Hepatocyte (in vitro differentiated cells): ENCODE measurements at places on chromosomes 11 and 22. TPM values are rescaled to one million over a fixed set of nuclear protein-coding genes. Genes with fewer than 3 reads are reported as not detected.
A peak's percentile ranks its signal among the peaks of the same experiment; 100 is the strongest.

DNAJB7 gene
- 0.06 and 0.66 TPM in 2 replicates for polyA plus RNA-seq

HTR3A gene
- polyA plus RNA-seq, result not detected in 2 replicates

DNA sequence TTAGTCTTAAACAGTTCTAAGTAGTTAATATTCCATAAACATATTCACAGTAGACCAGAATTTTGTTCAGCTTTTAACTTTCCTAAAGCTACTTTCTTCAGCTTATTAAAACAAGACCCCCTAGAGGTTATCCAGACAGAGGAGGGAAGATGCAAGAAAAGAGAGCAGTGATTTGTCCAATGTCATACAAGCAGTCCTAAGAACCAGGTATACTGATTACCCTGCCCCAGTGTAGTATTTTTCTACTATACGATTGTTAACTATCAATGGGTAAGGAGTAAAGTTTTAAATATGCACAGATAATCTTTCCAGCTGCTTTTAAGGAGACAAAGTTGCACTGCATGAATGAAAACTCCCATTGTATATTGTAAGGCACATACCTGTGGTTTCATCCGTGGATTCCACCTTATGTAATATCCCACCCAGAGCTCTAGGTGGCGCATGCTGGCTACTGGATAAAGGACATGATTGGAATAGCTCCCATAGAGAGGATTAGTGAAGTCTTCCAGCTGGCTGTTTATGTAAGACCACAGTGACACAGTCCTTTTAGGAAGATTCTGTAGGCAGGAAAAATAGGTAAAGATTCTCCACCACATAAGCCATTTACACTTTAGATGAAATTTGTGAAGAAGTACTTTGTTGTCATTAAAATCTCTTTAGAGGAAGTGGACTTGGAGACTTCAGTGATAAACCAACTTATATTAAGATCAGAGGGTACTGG lies 45.6 kb downstream of the CEP57 start:
- peak; percentile 87 for DNase-seq

JOSD1 gene
- polyA plus RNA-seq, result 15.8 and 18.6 TPM in 2 replicates

DNA sequence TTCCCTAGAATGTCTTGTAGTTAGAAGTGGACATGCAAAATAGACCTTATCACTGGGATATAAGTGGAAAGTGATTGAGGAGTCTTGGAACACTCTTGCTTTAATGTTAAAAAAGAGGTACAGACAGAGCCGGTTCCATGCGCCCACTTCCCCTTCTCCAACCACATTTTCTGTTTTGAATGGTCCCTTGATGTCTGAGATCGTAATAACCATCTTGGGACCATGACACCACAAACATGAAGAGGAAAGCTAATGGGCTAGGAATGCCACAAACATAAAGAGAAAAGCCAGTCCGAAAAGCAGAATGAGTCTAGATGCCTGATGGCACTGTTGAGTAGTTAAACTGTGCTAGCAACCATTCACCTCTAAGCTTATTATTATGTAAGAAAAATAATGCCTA lies 54.8 kb upstream of the SPON1 start:
- no peak for DNase-seq

DNA sequence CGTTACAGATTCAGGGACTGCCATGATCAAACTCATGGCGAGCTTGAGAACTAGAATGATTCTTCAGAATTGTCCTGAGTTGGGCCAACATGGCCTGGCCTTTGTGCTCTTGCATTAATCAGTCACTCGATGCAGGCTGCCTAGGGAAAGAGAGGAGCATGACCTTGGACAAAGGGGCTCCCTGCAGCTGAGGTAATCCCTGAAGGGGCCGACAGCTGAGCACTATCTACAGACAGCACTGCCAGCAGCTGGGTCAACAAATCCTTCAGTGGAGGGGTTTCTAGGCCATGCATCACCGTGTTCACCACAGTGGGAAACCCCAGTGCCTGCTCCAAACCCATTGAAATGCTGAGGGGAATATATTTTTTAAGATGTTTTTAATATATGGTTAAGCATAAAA lies 159.5 kb upstream of the POU2AF2 start:
- peak; percentile 15 for DNase-seq

- no peak for DNase-seq
Measured at GRCh38 chr11:100741866-100742625, 55.0 kb downstream of the ARHGAP42 start.

DNA sequence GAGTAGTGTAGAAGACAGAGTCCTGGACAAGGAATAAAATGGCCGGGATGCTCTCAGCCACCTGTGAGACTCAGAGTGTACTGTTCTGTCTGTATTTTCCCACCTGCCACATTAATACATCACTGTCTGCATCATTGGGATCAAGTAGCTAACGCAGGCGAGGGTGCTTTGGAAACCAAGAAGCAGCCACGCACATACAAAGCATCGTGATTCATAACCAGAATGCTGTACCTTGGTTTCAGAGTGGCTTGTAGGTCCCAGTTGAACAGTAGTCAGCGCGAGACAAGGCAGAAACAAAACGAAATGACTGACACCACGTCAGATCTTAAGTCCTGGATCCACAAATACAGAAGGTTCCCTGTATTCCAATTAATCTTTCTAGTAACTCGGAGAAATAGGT lies 198.3 kb downstream of the GRIK4 start:
- DNase-seq, result no peak

DNA sequence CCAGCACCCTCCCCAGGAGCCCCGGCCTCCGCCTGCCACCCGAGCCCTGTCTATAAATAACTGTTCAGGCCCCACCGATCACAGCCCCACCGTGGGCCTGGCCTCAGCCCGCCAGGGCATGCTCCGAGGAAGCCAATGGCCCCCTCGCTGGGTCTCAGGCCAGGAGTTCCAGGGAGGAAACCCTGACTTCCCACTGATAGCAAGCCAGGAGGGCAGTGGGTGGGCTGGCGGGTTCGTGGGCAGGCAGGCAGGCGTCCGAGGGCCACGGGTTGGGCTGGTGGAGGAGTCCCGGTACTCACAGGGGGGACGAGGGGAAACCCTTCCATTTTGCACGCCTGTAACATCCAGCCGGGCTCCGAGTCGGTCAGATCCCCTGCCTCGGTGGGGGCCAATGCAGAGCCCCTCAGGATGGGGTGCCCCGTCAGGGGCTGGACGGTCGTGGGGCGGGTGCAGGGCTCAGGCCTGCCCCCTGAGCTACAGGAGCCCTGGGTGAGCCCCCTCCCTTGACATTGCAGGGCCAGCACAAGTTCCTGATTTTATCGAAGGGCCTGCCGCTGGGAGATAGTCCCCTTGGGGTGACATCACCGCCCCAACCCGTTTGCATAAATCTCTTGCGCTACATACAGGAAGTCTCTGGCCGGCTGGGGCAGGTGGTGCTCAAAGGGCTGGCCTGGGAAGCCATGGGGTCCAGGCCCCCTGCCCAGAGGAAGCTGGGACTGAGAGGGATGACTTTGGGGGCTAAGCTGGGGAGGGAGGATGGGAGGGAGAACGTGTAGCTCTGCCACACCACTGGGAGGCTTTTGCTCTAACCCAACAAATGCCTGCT lies at the start of gene SPI1:
TSS of gene SPI1 (minus strand) at position 538 of the 826 bp plus-strand sequence. CDS start at position 344, 194 bp downstream.
- no peak for DNase-seq

GRCh38 chr11:120121336-120121735 lies 16.6 kb downstream of the TRIM29 start:
- peak; percentile 30 for DNase-seq

GRCh38 chr11:31827455-31828206 lies 16.5 kb upstream of the PAX6 start:
- no peak for DNase-seq

MRGPRX3 gene
- polyA plus RNA-seq, result not detected in 2 replicates

BID gene
- polyA plus RNA-seq, result 55.5 and 72.3 TPM in 2 replicates

PDE2A gene
- 0.60 and 1.1 TPM in 2 replicates for polyA plus RNA-seq

DNA sequence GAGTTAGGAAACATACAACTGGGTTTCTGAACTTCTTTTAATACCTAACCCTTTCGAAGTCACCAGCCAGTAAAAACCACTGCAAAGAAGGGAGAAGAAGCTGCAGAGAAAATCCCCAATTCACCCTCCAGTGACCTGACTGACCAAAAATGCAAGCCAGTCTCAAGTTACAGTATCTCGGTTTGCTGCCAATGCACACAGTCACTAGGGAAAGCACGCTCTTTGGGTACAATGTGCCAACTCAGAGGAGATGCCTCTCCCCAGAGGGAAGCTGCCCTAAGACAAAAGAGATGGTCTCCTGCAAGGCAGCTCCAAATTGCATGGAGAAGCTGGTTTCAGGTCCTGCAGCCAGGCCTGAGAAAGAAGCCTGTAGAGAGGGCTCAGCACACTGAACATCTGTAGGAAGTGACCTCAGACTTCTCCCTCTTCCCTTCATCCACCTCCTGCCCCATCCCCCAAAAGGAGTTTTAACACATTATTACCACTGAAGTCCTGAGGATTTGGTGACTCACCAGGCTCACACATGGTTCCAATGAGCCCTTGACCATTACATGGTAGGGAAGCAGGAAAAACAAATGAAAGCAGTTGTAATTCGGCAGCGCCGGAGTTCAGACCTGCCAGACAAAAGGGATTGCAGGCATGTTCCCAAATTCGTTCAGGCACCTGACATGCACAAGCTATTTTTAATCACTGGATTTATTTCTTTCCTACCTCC lies 90.1 kb downstream of the ETS1 start:
- peak; percentile 73 for DNase-seq

GVQW3 gene
- 0.36 and 1.9 TPM in 2 replicates for polyA plus RNA-seq

MS4A4E gene
- 0.18 TPM in 1 of 2 replicates, not detected in the other for polyA plus RNA-seq

DNA sequence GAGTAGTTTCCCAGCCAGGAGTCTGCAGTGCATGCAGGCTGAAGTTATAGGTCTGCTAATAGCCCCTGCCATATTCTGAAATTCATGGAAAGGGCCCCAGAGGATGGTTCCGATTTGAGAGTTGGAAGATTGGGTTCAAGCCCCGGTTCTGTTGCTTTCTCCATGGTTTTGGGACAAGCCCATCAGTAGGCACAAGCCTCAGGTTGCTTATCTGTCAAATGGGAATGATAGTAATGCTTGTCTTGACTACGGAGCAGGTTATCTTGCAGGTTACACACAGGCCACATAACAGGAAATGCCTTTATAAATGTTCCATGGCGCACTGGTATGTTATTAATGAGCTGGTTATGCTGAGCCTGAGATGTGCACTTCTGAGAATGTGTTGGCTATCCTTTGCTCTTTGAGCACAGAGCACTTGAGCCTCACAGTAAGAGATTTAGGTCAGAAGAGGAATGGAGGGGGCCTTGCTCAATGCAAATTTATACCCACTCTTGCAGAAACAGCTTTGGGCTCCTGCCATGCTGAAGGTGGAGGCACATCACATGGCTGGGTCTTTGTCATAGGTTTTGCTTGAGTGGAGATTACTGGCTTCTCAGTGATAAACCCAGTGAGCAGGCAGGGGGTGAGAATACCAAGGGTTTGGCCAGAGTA lies 47.1 kb downstream of the ZNRF3 start:
- no peak for DNase-seq

MYOD1 gene
- polyA plus RNA-seq, result not detected in 2 replicates

DNA sequence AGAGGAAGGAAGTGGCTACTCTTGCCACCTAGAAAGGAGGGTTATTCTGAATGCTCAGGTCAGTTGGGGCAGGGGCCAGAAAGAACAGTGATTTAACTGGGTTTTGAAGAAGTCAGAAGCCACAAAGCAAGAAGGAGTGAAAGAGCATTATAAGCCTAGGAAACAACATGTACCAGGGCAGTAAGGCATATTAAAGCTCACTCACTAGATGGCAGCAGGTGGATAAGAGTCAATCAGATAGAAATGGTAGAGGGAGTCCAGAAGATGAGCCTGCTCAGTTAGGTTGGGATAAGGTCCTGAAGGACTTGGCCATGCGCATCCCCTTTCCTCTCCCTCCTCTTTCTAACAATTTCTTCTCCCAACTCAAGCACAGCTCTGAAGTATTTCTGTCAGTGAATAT lies 22.0 kb upstream of the PATE1 start:
- DNase-seq, result no peak

KBTBD3 gene
- polyA plus RNA-seq, result 5.6 and 8.7 TPM in 2 replicates

DNA sequence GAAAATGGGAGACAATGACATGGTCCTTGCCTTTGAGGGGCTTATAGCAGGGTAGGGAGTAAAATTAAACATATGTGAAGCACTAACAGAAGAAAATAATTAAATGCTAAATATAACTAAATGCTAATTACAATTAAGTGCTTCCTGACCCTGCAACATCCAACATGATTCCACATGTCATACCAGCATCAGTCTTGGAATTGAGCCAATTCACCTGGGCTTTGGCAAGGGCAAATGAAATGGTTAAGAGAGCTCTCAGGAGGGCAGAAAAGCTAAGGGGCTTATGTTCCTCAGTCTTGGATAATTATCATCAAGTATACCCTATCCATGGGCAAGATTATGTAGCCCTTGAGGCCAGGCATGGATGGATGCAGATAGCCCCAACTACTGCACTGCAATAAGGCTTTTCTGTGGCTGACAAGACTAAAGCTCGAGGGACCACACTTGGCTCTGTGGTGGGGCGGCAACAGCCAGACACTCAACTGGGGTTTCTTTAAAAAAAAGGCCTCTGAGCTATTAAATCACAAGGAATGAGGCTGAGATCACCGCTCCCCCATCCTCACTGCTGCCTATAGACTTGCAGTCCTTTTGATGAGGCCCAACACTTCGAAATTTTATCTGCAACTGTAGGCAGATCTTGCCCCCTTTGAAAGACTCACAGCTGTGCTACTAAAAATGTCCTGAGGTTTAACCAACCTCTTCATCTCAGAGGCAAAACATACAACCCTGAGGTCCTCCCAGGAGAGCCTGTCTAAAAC lies 39.0 kb downstream of the IL18BP start:
- DNase-seq, result no peak

GRCh38 chr11:10744206-10744605 lies 6.8 kb upstream of the CTR9 start:
- no peak for DNase-seq

OSM gene
- polyA plus RNA-seq, result not detected in 2 replicates

POTEH gene
- polyA plus RNA-seq, result not detected in 2 replicates

DNA sequence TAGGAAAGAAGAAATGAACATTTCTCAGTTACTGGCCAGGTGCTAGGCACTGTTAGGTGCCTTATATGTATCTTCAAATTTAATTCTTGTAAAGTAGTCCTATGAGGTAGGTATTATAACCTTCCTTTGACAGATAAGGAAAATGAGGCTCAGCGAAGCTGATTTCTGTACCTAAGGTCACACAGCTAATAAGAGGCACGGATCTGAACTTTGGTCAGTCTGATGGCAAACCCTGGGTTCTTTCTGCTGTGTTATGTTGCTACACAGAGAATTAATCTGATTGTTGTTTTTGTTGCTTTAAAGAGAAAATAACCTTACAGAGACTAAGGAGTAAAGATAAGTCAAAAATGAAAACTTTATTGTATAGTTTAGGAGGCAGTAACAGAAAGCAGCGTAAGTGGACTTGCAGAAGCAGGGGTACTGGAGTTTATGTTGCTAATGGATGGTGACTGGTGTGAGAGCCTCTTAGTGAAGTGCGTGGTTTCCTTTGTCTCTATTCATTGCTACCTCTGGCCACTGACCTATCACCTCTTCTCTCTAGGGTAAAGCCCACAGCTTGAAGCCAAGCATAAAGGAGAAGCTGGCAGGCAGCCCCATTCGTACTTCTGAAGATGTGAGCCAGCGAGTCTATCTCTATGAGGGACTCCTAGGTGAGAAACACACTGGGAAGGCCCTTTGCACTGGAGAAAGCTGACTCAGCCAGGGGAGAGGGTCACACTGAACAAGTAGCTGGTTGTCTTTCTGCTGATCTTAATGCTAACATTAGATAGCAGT lies 38.3 kb downstream of the MADD start:
- DNase-seq, result no peak

GRCh38 chr11:76184551-76184993 lies 21.7 kb downstream of the WNT11 start:
- no peak for DNase-seq

NAALAD2 gene
- 15.6 and 20.8 TPM in 2 replicates for polyA plus RNA-seq
